ENCODE measurements at places on chromosomes 5 and 9. TPM values are rescaled to one million over a fixed set of nuclear protein-coding genes. Genes with fewer than 3 reads are reported as not detected.

Gene SLC35D2
- 50.4 TPM for total RNA-seq

Gene ARHGEF37
- total RNA-seq: 5.5 TPM

Gene KCNIP1
- total RNA-seq: 0.21 TPM

Gene PCDHGC4
- 0.62 TPM for total RNA-seq

Gene BTNL8
- not detected for total RNA-seq

DNA sequence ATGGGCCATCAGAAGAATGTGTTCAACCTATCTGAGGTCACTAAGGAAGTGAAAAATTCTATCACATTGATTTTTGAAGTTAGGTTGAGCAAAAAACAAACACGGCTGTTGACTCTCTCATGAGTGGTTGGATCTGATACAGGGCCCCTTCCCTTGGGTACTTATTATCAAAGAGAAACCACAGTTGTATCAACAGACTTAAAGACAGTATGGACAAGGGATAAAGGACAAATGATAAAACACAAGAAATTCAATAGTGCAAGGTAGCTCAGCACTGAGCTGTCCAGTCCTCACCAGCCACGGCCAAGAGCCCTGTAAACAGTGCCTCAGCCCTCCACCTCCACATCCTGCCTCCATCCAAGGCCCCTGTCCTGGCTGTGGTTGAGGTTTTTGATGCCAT is 86.9 kb downstream of the UBE2QL1 start:
- DNase-seq: no peak

GRCh38 chr9:113609562-113610318 is 146.2 kb downstream of the RGS3 start:
- DNase-seq: no peak

GRCh38 chr9:14439555-14439954 is 125.6 kb upstream of the NFIB start:
- no peak for DNase-seq

- no peak for DNase-seq
Measured at GRCh38 chr9:95265960-95266359, 51.5 kb downstream of the FANCC start.
